Lung microvascular endothelial cell (primary cell): ENCODE measurements at places on chromosomes 2 and 18. TPM values are rescaled to one million over a fixed set of nuclear protein-coding genes. Genes with fewer than 3 reads are reported as not detected.

DNA sequence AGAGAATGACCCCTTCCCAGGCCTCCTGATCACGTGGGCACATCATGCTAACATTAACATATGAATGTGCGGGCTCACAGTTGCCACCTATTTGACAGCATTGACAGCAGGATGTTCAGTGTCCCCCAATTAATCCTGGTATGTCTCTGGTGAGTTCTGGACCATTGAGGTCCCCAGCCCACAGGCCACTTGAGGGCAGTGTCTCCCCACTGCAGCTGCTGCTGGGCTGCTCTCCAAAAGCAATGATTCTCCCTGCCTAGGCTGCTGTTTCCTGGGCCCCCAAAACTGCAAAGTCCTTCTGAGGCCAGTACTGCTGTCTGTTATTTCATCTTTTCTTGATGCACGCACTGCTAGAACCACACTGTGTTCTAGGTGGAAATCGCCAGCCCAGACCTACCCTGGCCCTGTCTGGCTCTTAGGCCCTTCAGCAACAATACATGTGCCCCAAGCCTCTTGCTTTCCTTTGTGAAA, 52.7 kb upstream of the MAPK4 start:
- peak; percentile 2 for DNase-seq

LRATD1 gene
- 2.0 and 9.4 TPM in 2 replicates for total RNA-seq

- DNase-seq, result no peak
Measured at GRCh38 chr2:160335441-160335840, 135.4 kb upstream of the ITGB6 start.

DNA sequence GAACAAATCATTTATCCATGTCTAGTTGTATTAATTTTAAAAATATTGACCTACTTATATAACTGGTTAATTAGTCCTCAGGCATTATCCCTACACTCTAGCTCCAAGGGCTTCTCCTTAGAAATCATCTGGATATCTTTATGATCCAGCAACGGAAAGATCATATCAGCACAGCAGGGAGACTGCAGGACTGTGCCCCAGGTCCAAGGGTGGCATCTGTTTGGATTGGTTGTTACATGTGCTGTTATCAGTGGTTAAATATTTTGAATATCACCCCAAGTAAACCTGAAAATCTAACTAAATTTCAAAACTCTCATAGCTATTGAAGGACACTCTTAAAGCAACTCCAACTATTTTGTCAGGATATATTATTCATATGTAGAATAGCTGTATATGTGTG, 556.2 kb upstream of the ZEB2 start:
- DNase-seq, result no peak

ASXL2 gene
- 3.7 and 4.4 TPM in 2 replicates for total RNA-seq

WNT10A gene
- not detected in 2 replicates for total RNA-seq

NT5C1B gene
- not detected in 2 replicates for total RNA-seq

DNA sequence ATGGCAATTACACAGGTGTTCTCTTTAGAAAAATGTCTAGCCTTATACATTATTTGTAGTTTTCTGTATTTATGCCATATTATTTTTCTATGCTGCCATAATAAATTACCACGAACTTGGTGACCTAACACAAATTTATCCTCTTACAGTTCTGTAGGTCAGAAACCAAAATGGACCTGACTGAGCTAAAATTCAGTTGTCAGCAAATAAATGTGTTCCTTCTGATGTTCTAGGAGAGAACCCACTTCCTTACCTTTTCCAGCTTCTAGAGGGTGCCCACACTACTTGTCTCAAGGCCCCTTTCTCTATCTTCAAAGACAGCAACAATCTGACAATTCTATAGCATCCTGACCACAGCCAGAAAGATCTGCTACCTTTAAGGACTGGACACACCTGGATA, 153.5 kb downstream of the NBAS start:
- DNase-seq, result no peak

- peak; percentile 84 for DNase-seq
Measured at GRCh38 chr2:234496835-234497593, at the start of gene ARL4C. TSS of gene ARL4C (minus strand) at chr2:234497081. CDS start at chr2:234496586, 495 bp downstream.

DNA sequence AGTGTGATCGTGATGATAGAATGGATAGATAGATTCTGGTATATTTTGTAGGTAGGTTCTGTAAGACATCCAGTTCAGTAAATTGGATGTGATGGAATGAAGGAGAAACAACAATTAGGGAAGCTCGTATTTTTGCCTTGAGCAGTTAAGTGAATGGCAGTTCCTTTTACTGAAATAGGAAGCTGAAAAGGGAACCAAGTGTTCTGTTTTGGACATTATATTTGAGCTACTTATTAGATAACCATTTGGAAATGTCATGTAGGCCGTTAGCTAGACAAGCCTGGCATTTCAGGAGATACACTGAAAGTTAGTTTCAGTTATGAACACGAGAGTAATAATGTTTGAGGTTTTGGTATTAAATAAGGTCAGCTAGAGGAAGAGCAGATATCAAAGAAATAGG, 41.5 kb downstream of the MARCHF7 start:
- no peak for DNase-seq

- DNase-seq, result peak; percentile 79
Measured at GRCh38 chr2:18356676-18357075, 203.8 kb downstream of the RDH14 start.

- no peak for DNase-seq
Measured at GRCh38 chr2:64383881-64384280, 70.1 kb upstream of the LGALSL start.

MYO7B gene
- total RNA-seq, result under 0.01 TPM in 2 replicates

MATN3 gene
- total RNA-seq, result 0.20 and 0.87 TPM in 2 replicates

CHST9 gene
- total RNA-seq, result not detected in 2 replicates

DNA sequence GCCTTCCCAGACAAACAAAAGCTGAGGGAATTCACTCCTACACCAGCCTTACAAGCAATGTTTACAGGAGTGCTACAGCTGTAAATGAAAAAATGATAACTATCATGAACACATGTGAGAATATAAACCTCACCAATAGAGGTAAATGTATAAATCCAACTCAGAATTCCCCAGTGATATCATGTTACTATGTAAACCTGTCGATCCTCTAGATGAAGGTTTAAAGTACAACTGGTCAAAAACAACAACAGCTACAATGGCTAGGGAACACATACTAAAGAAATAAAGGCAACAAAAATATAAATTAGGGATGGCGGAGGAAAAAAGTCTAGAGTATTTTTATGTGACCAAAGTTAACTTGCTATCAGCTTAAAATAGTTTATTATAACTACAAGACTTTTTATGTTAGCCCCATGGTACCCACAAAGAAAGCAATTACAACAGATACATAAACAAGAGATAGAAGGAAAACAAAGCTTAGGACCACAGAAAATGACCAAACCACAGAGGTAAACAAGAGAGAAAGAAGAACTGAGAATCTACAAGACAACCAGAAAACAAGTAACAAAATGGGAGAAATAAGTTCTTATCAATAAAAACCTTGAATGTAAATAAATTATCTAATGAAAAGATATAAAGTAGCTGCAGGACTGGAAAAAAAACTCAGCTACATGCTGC, 8.3 kb downstream of the CERKL start:
- DNase-seq, result no peak

- no peak for DNase-seq
Measured at GRCh38 chr18:74724186-74724585, 126.5 kb downstream of the ZNF407 start.

GLI2 gene
- total RNA-seq, result under 0.01 TPM in 1 of 2 replicates, not detected in the other

SOX11 gene
- total RNA-seq, result not detected in 2 replicates

DNA sequence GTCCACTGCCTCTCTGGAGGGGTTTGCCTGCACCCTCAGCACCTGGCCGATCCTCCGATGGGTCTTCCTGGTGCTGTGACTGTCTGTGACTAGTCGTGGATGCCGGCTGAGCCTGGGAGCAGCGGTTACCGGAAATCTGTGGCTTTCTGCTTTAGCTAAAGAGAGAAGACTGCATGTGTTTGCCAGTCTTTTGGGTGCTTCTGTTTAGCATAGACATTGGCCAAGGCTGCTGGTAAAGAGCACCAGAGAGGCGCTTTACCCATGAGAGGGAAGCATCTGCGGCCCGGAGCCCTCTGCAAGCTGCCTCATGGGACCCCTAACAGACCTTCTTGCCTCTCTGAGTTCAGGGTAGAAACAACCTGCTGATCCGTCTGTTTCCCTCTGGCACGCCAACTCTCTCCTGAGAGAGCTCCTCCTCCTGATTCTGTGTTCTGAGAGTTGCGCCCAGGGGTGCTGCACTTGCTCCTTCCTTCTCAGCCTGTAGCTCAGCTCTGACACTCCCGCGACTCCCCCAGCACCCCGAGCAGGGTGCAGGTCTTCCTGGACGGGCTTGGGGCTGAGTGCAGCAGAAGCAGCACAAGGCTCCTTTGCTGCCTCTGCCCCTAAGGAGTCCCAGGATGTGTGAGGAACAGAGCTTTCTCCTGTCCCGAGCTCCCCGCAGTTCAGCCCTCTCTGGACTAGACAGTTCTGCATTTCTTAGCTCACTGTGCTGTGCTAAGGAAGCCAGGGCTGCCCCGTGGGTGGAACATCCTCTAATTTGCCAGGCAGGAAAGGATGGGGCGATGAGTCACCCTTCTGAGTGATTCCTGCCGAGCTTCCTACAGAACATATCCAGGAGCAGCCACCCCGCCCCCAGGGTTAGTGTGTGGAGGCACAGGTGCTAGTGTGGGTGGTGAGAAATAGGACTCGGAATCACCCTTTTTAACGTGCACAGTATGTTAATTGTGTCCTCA, 203.2 kb downstream of the SH3RF3 start:
- peak; percentile 89 for DNase-seq

DNA sequence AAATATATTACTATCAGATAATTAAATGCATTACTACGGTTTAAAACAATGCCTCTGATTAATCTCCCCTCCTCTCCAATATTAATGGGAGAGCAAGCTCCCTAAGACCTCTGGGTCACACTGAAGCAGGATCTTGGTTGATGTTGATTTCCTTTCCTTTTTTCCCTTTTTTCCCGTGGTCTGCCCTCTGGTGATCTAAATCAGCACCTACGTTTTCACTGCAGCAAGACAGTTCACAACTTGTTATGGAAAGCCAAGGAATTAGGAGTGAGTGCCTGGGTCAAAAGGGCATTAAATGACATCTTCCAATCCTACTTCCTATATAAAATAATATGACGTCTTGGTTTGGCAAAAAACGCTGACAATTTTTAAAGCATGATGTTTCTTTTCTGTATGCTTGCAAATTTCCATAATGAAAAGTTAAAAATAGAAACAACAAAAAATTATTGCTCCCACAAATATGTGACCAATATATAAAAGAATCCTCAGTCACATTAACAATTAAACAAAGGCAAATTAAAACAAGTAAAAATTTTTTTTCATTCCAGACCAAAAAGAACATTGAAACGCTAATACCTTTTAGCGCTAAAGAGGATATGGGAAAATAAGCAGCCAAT, 7.9 kb upstream of the CFAP36 start:
- DNase-seq, result peak; percentile 40

GBX2 gene
- total RNA-seq, result under 0.01 and 2.0 TPM in 2 replicates

GRCh38 chr2:58925676-58926081, 684.6 kb upstream of the FANCL start:
- no peak for DNase-seq

- peak; percentile 42 for DNase-seq
Measured at GRCh38 chr2:71831193-71831577, 316.5 kb downstream of the CYP26B1 start.

GRCh38 chr2:49045083-49045482, 109.2 kb downstream of the FSHR start:
- no peak for DNase-seq

GRCh38 chr2:43576981-43577892, 18.6 kb downstream of the THADA start:
- peak; percentile 83 for DNase-seq

DNAH7 gene
- under 0.01 TPM in 1 of 2 replicates, not detected in the other for total RNA-seq

DNA sequence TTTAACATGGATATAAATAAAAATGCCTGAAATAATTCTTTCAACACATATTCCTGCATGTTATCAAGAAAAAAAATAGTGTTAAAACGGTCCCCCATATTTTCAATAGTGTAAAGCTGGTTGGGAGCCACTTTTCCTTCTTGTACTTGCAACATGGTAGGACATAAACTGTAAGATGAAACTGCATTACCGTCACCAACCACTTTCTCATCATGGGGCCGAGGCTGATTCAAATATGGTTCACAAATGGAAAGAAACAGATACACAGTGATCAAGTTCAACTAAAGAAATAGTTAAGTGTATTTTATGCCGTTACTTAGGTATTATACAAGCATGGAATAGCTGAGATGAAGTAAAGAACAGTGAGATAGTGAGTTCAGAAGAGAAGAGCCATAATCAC, 360.7 kb downstream of the ZEB2 start:
- no peak for DNase-seq

- DNase-seq, result no peak
Measured at GRCh38 chr2:3940661-3941060, 237.3 kb downstream of the DCDC2C start.

ZNF892 gene
- 4.4 and 4.8 TPM in 2 replicates for total RNA-seq

GRCh38 chr18:75220551-75221355, 10.2 kb downstream of the TSHZ1 start:
- no peak for DNase-seq

GRCh38 chr2:69975853-69976462, 14.5 kb upstream of the ASPRV1 start:
- no peak for DNase-seq

TRIM43 gene
- total RNA-seq, result not detected in 2 replicates

GRCh38 chr2:57296795-57297517, 749.6 kb upstream of the VRK2 start:
- DNase-seq, result no peak

DNA sequence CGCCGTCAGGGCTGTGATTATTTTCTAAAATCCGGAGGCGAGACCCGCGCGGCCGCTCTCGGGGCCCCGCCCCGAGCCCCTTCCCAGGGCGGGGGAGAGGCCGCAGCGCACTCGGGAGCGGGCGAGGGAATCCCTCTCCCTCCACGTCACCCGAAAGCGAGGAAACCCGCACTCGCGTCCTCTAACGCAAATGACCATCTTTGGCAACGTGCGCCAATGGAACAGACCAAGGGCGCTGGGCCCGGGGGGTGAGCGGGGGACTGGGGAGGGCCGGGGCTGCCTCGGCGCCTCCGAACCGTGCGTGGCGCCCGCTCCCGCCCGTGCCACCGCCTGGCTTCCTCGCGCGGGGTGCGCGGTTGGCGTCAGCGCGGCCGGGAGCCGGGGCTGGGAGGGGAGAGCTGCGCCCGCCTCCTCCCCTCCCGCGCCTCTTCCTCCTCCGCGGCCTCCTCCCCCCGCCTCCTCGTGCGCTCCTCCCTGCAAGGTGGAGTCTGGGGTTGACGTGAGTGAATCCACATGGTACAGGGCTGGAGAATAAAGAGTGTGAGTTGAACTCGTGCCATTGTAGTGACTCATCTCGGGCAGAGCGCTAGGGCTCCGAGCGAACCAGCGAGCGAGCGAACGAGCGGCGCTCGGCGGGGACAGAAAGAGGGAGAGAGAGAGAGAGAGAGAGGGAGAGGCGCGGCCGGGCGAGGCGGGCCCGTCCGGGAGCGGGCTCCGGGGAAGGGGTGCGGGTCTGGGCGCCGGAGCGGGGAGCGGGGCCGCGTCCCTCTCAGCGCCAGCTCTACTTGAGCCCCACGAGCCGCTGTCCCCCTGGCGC, at the start of gene FOSL2:
Gene FOSL2 (plus strand): TSS at position 562 of the 817 bp plus-strand sequence. CDS start 863 bp downstream, outside the sequence.
- peak; percentile 100 for DNase-seq

ZNF385B gene
- total RNA-seq, result not detected in 2 replicates

- DNase-seq, result no peak
Measured at GRCh38 chr2:62919041-62919440, 131.6 kb upstream of the OTX1 start.

GRCh38 chr2:149894226-149894625, 306.7 kb upstream of the MMADHC start:
- no peak for DNase-seq

- DNase-seq, result peak; percentile 67
Measured at GRCh38 chr2:166539340-166540162, 45.5 kb upstream of the SCN7A start.

CRYGD gene
- total RNA-seq, result not detected in 2 replicates
